ENCODE measurements at places on chromosomes 2 and 18.

DNA sequence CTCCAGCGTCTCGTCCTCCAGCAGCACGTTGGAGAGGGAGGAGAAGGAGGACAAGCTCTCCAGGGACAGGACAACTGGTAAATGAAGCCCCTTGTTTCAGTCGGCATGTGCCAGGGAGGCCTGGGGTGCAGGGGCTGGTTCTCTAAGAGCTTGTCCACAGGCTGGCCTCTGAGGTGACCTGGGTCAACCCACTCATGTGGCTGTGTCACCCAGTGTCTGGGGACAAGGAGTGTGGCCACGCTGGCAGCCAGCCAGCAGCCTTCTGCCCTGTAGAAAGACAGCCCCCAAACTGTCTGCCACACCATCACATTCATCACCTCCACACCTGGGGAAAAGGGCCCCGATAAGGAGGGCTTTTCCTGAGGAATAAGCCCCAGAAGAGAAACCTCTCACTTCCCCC lies 119.5 kb downstream of the TPGS2 start:
- DNase-seq, result no peak

- DNase-seq, result no peak
Observed at GRCh38 chr2:144461308-144461766, 58.6 kb downstream of the ZEB2 start.

DNA sequence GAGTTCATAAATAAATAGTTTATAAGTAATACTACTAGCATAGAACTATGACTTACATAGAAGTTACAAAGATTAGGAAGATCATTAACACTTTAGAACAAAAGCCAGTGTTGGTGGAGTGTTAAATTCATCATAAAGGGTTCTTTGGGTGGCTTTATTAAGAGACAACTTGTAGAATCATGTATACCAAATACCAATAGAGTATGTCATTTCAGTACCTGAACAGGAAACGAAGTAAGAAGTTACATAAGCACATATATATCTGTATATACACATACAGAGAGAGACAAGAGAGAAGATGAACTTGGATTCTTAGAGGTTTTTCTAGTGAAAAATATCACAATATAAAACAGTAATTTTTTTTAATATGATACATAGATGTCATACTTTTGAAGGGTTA lies 82.5 kb upstream of the OTX1 start:
- no peak for DNase-seq

DNA sequence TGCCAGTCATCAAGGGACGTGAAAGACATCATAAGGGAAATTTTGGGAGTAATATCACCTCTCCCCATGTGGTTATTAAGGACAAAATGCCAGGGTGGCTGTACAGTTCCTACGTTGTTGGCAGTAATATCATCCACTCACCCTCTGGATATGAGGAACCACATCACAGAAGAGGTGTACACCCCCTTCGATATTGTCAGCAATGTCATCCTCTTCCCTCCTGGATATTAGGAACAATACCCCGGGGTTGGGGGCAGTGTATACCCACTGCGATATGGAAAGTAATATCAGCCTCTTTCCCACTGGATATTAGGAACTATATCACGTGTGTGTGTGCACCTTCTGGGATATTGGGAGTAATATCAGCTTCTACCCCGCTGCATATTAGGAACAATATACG lies 1933.3 kb downstream of the SUCLG1 start:
- no peak for DNase-seq

- DNase-seq, result no peak
Observed at GRCh38 chr2:127657232-127657595, 11.3 kb downstream of the GPR17 start.

- DNase-seq, result no peak
Observed at GRCh38 chr2:29446847-29447246, 331.6 kb downstream of the CLIP4 start.

DNA sequence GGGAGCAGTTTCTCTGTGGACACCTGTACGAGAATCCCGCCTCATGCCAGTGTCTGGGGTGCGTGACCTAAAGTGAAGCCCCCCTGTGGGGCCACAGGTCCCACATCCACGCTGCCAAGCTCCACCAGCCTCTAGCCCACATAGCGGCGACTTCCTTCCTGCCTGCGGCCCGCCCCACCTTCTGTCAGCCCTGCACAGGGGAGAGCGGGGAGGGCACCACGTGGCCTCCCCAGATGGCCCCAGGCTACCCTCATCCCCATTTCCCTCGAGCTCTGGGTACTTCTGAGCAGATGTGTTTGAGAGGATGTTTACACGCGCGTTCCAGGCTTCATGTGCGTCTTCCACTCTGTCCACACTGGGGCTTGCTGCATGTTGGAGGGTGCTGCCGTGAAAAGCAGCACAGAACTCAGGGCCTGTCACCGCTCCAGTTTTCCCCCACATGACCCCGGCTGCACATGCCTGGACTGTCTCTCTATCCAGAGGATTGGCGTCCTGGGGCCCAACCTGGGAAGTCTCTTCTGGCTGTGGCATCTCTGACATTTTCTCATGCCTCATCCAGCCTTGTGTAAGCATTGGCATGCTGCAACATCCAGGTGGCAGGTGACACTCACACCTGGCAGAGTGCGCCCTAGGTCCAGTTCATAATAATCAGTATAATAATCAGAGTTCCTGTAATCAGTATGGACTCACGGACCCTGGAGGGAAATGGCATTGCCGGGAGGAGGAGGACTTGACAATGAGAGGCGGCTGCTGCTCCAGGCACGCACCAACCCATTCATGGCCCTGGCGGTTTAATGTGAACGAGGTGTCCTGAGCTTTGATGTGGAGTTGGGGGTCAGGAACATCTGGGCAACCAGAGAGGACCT lies 146.3 kb upstream of the TWIST2 start:
- no peak for DNase-seq

DNA sequence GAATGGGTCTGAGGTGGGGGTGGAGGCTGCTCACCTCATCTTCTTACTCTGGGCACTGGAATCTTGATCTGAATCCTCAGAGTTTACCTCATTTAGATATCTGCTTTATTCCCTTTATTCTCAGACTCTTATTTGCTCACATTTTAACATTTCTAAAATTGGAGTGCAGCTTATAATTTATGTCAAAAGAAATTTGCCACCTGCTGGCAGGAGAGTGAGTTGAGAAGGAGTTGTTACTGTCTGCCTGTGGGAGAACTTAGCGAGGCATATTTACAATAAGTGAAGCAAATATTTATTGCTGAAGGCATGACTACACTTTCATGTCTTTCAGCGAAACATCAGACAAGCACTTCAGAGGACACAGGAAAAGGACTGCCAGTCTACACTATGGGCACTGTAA lies 16.4 kb upstream of the KIAA2012 start:
- DNase-seq, result no peak

GRCh38 chr2:203016716-203017115 lies 2.0 kb downstream of the NBEAL1 start:
- no peak for DNase-seq

DNA sequence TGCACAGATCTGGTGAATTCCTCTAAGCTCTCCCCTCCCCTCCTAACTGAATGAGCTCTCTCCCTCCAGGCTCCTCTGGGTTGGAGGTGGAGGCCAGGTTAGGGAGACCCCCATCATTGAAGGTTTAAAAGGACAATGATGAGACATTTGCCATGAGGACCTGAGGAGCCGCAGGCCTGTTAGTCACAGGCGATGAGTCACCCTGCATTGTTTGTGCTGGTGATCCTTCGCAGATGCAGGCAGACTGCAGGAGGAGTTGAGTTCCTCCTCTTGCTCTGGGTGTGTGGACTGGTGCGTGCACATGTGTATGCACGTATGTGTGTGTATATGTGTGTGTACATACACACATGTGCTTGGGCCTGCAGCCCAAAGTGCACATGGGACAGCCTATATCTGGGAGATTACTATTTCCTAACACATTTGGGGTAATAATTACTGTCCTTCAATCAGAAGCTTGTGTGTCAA lies 42.0 kb downstream of the MCFD2 start:
- DNase-seq, result peak; percentile 95

GRCh38 chr2:172484253-172484652 lies 56.9 kb downstream of the ITGA6 start:
- DNase-seq, result no peak

Measured in GM04504 (cell line).